ENCODE measurements at places on chromosomes 1 and 21.

- peak; percentile 7 for DNase-seq
These were observed 11.0 kb downstream of the YIPF1 start for GRCh38 chr1:53878492-53879105.

DNA sequence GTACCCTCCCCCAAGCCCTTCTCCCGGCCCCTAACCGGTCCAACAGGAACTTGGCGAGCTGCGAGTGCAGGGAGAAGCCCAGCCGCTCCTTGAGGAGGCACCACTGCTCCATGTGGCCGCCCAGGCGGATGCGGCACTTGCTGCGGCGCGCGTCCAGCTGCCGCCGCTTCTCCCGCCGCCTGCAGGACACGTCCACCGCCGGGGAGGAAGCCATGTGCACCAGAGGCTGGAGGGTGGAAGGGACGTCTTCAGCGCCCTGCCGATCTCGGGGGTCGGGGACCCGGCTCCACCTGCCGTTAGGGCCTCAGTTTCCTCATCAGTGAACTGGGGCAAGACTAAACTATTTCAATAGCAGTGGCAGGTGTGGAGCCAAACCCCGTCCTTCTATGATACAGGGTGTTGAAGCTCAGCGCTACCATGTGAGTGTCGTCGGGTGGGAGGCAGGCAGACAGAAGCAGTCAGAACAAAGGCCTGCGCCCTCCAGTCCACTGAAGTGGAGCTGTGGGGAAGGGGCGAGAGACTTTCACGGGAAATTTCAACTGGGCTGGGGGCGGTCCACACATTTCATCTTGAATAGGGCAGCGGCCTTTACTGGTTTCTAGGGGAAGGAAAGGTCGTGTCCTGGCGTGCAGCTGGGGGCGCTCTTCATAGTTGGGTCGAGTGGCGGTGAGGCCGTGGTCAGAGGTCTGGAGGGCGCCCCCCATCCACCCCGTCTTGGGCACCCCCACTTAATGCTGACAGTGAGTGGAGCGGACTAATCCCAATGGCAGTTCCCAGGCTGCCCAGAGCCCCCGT lies 592 bp downstream of the ZNF692 start:
- DNase-seq: peak; percentile 28

DNA sequence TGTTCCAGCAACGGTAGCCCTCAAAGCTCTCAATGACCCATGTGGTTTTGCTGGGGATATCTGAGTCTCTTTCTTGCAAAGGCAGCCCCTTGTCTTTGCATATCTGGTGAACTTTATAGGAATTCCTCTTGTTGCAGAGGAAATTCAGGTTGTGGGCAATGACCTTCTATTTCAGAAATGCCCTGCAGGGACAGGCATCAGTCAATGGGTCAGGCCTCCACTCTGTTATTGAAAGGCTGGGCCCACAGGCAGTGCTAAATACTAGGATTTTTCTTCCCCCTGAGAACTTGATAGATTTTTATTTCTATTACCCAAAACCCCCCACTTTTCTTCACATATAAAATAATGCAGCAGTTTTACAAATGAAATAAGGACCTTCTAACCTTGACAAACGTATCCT lies 131.1 kb downstream of the TNR start:
- DNase-seq: no peak

GRCh38 chr1:199096591-199096990 lies 457.8 kb downstream of the PTPRC start:
- DNase-seq: no peak

- no peak for DNase-seq
These were observed 26.4 kb downstream of the ABCA4 start for GRCh38 chr1:94094469-94095111.

- no peak for DNase-seq
These were observed 226.4 kb downstream of the ZP4 start for GRCh38 chr1:237664348-237664747.

- no peak for DNase-seq
These were observed 119.2 kb upstream of the IPO9 start for GRCh38 chr1:201709564-201710295.

GRCh38 chr1:41739061-41739955 lies 179.4 kb downstream of the HIVEP3 start:
- DNase-seq: no peak

- no peak for DNase-seq
These were observed 23.8 kb downstream of the PTPRF start for GRCh38 chr1:43554444-43554992.

- DNase-seq: no peak
These were observed 215.3 kb downstream of the BRINP2 start for GRCh38 chr1:177385760-177386698.

- no peak for DNase-seq
These were observed 131.9 kb downstream of the AK5 start for GRCh38 chr1:77413541-77414335.

GRCh38 chr1:117780687-117781475 lies 148.5 kb downstream of the GDAP2 start:
- no peak for DNase-seq

- no peak for DNase-seq
These were observed 6.2 kb upstream of the BTG2 start for GRCh38 chr1:203299169-203299568.

GRCh38 chr1:178581351-178582303 lies 68.7 kb downstream of the TEX35 start:
- no peak for DNase-seq

DNA sequence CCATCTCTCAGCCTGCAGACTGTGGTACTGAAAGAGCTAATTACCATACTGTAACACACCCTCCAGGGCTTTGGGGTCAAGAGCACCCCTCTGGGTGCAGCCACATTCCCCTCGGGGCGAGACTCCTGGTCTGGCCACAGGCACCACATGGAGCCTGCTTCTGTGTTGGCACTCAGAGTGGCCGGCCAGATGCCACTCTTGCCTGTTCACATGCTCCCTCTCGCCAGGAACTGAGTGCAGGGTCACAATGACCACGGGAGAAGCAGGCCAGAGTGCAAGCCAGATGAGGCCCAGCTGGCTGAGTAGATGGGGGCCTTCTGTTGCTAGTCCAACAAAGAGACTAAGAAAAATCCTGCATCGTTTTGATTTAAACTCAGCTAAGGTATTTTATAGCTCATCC lies 864.0 kb downstream of the KCNT2 start:
- DNase-seq: no peak

DNA sequence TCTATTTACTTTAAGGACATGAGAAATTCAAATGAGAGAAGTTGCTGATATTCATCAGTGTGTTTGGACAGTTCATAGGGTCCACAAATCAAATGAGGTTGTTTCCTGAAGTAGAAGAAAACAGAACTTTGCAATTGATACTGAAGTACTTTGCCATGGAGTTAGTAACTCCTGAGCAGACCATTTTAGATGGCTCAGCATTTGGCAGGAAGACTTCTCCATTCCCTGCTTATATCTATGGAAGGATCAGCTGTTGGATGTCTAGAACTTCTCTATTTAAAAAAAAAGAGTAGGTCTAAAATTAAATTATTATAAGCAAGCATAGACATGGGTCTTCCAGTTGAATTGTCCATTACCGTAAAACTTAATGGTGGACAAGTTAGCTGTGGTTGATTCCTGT lies 5.1 kb downstream of the TMEM167B start:
- DNase-seq: no peak

DNA sequence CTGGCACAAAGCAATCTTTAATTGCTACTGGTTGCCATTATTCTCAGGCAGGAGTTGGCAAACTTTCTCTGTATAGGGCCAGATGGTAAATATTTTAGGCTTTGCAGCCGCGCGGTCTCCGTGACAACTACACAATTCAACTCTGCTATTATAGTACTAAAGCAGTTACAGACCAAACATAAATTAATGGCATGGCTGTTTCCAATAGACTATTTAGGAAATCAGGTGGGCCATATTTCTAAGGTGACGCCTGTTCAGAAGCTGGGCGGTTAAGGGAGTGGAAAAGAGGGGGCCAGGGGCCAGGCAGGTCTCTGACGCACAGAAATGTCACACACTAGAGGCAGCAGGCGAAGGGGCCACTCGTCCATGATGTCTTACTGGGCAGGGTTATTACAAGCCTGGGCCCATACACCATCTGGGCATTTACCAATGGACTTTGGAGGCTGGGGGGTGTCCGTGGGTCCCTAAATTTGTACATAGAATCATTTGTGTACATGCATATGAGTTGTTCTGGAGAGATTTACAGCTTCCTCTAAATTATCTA lies 80.1 kb downstream of the STUM start:
- DNase-seq: no peak

DNA sequence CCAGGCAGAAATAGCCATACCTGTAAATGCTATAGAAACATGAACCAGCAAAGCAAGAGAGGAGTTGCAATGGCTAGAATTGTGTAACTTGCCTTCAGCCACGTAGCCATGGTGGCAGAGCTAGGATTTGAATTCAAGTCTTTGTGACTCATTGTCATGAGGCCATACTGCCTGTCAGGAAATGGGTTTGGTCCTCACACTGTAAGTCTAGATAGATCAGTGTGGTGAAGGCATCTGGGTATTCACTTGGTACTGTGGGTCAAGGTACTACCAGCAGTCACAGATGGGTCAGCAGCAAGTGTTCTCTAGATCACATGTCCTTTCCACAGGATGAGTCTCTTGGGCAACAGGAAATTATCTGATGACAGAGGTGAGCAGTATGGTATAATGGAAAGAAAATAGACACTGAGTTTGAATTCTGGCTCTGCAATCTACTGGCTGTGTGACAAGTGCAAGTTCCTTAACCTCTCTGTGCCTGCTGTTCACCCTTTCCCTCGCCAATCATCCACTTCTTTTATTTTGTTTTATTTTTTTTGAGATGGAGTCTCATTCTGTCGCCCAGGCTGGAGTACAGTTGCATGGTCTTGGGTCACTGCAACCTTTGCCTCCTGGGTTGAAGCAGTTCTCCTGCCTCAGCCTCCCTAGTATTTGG lies 36.9 kb downstream of the FGGY start:
- DNase-seq: no peak

DNA sequence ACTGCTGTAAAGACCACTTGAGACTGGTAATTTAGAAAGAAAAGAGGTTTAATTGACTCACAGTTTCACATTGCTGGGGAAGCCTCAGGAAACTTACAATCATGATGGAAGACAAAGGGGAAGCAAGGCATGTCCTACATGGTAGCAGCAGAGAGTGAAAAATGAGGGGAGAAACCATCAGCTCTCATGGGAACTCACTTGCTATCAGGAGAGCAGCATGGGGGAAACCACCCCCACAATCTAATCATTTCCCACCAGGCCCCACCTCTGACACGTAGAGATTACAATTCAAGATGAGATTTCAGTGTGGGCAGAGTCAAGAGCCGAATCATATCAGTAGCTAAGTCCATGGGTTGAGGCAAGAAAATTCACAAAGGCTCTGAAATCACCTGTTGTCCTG lies 23.8 kb upstream of the LYPD8 start:
- no peak for DNase-seq

- DNase-seq: no peak
These were observed 63.2 kb downstream of the PRDM2 start for GRCh38 chr1:13763222-13763621.

DNA sequence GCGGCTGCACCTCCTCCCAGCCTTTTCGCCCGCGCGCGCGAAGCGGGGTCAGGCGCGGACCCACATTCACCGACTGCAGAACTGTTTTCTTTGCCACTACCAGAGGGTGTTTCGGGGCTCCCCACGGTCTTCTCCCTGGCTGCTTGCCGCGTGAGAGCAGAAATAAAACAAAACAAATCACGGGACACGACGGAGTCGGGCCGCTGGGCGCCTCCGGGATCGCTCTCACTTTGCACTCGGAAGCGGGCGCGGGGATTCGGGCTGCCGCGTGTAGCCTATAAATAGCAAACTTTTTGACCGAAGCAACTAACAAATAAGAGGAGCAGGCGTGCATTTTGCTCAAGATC lies 412.3 kb upstream of the ESRRG start:
- DNase-seq: peak; percentile 8

DNA sequence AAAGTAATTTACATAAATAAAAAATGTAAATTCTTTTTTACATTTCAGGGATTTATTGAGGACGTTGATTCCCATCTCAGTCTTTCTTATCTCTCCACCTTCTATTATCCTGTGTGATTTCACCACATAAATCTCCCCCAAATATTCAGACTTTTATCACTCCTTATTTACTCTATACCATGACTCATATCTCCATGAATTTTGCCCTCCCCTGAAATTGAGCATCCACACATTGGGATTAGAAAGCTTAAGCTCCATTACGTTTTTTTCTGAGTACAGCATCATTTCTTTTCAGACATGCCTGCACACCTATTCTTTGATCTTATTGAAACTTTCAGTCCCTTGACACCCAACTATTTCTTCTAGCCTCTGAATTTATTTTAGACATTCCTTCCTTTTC lies 111.2 kb downstream of the IFI44 start:
- DNase-seq: no peak

- no peak for DNase-seq
These were observed 431 bp upstream of the C1orf52 start for GRCh38 chr1:85259912-85260274.

DNA sequence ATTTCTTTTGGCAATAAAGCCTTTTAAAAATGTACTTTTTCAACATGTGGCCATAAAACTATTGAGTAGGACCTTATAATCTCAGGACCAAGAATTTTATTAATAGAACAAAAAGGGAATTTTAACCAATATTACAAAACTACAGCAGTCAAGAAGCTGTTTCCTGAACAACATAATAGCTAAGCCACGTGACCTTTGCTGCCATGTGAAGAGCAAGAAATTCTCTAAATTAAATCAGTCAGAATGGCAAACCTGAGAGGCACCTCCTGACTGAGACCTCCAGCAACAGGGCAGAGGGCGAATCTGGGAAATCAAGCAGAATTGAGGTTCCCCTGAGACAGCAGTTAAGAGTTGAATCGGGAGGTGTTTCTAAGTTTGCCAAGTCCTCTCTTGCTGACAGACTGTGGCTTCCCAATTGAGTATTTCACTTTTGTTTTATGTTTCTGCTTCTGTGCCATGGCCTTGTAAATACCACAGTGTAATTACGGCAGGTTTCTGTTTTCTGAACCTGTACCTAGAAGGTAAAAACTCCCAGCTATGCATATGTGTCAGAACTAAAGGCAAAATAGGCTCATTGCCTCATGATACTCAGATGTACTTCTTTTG lies 358.4 kb downstream of the NTNG1 start:
- no peak for DNase-seq

- DNase-seq: no peak
These were observed 15.3 kb downstream of the ACOT7 start for GRCh38 chr1:6378096-6378746.

GRCh38 chr1:91827459-91828321 lies 58.3 kb downstream of the TGFBR3 start:
- no peak for DNase-seq

DNA sequence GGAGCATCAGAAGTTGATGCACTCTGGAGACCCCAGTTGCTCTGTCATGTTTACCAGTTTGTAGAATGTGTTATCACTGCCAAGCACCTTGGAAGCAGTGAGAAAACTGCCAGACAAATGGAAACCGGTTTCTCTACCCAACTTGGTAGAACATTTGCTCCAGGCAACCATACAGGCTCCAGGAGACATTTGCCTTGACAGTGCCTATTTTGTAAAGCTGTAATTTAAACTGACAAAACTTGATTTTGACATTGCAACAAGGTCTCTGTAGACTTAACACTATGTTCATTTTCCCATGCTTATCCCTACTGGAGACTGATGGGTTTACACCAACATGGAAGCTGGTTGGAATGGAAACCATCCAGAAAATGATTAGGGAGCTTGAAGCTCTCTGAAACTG lies 97.6 kb downstream of the ROR1 start:
- no peak for DNase-seq
